ENCODE measurements at places on chromosomes 2 and 18.

- peak; percentile 68 for DNase-seq
Observed at GRCh38 chr2:237581751-237582746, 8.5 kb downstream of the RAB17 start.

DNA sequence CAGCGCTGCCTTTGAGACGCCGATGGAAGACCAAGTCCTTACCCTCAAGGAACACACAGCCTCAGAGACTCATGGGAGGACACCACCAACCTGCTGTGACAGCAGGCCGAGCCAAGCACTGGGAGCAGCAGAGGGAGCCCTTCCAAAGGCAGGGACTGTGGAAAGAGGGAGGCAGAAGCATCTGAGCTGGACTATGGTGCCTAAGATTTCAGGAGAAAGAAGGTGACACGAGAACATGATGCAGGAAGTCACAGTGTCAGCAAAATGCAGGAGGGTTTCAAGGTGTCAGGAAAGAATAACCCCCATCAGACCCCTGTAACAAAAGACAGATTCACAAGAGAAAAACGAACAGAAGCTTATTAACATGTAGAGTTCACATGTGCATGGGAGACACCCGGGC is 24.2 kb upstream of the COX7A2L start:
- DNase-seq, result no peak

- no peak for DNase-seq
Observed at GRCh38 chr2:60735496-60736250, 20.4 kb upstream of the PAPOLG start.

DNA sequence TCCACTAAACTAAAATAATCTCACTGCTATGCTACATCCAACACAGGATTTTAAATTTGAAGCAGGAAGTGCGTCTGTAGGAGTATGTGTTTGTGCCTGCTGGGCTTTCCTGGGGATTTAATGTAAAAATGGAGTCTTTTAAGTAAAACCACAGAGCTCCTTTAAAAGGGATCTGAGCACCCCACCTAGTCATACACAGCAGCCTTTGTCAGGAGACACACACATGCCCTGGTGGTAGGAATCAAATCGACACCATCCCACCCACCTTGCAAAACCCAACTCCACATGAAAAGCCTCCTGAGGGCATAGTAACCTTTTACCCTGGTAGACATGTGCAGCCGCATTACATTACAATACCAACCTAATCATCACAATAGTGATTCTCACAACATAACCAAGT is 29.1 kb downstream of the UXS1 start:
- no peak for DNase-seq

DNA sequence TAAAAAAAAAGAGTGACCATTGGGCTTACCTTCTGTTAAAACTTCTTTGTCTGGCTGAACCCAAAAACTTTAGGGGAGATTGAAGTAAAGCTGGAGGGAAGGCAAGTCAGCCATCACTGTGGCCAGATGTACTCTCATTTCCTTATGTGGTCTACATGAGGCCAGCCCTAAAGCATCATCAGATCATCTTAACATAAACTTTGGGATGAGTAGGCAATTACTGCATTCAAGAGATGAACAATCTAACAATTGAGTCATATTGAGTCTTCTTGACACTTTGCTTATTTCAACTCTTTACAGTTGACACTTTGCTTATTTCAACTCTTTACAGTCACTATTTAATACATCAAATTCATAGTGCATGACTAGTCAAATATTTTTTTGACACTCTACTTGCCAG is 155.6 kb downstream of the QPCT start:
- DNase-seq, result no peak

GRCh38 chr2:17593841-17594491 is 53.5 kb downstream of the VSNL1 start:
- DNase-seq, result no peak

GRCh38 chr2:14189929-14190328 is 442.6 kb upstream of the LRATD1 start:
- DNase-seq, result no peak

- no peak for DNase-seq
Observed at GRCh38 chr2:187577310-187577709, 23.1 kb upstream of the TFPI start.

DNA sequence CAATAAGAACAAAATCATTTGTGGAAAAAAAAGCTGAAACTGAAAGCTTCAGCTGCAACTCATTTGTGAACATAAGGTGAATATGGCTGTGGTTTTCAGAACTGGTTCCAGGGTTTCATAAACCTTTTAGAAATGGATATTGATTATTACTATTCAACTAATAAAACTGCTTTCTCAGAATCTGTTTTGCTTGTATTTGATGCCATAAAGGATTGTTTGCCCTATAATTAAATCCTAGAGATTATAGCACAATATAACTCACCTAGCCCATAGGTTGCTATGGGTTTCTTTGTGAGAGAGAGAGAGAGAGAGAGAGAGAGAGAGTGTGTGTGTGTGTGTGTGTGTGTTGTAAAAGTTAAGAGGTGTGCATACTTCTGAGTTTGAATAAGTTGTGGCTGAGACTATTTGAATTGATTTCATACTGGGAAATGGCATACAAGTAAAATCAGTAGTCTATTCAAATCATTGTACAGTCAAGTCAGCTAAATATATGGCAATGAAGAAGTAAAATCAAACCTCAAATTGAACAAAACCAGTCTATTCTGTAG is 339.2 kb downstream of the ARHGAP15 start:
- no peak for DNase-seq

DNA sequence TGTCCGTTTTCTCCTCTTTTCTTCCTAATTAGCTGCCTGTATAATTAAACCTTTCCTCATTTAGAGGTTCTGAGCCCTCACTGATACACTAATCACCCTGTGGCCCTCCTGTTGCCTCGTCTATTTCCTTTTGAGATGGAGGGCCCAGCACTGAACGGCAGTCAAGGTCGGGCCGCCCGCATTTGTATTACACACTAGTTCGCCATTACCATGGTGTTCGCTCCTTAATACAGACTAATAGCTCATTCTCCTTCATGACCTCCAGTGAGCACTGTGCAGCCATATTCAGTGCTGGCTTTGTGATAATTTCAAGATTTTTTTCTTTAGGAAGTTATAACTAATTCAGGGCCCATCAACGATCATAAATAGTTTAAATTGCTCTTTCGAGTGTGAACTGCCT is 64.1 kb downstream of the SLC4A3 start:
- no peak for DNase-seq

GRCh38 chr2:236078297-236079255 is 89.6 kb downstream of the GBX2 start:
- DNase-seq, result no peak
